ENCODE measurements at places on chromosomes 4 and X.

GRCh38 chr4:40246938-40247337 lies 50.1 kb downstream of the RHOH start:
- DNase-seq: no peak

DNA sequence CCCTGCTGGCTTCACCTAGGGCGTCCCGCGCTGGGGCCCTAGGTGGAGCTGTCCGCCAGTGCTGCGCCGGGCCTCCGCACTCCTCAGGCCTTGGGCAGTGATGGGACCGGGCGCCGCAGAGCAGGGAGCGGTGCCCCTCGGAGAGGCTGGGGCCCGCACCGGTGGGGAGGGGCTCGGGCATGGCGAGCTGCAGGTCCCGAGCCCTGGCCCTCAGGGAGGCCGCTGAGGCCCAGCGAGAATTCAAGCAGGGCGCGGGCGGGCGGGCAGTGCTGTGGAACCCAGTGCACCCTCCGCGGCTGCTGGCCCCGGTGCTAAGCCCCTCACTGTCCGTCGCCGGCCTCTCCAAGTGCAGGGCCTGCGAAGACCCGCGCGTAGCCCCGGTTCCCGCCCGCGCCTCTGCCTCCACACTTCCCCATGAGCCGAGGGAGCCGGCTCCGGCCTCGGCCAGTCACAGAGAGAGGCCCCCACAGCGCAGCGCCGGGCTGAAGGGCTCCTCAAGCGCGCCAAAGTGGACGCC lies 565.1 kb upstream of the NDST4 start:
- no peak for DNase-seq

DNA sequence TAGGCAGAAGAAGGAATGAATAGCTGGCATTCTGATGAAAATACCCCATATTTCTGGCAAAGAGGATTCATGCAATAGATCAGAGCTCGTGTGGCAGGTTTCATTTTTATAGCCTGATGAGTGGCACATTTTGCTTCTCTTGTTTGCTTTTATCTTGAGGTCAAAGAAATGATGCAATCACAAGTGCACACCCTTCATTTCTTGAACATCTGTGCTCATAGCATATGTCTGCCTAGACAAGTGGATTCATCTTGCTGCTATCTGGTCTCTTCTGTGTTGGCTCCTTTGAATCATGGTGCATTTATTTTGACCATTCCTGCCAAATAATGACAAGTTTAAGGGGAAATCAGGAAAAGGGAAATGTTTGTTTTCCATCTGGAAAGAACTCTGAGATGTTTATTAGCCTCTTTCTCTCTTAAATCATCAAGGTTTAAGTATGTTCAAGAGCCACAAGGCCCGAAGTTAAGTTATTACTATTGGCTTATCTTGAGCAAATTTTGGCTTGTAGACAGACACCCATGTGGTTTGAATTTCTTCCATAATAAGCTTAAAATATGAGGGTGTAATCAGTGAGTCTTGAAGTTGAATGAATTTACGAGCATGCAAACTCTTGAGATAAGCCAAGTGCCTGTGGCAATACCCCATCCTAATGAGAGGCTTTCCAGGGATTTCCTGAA lies 59.3 kb upstream of the HS3ST1 start:
- DNase-seq: no peak

- peak; percentile 89 for DNase-seq
These were observed 4.4 kb downstream of the GPRIN3 start for GRCh38 chr4:89303177-89303576.

- DNase-seq: no peak
These were observed at the start of gene SFRP2 for GRCh38 chr4:153788413-153789276. SFRP2 (minus strand) TSS chr4:153789083; CDS start chr4:153788835, 248 bp downstream.

GRCh38 chr4:122689972-122690371 lies 42.5 kb upstream of the BBS12 start:
- DNase-seq: peak; percentile 84

- peak; percentile 44 for DNase-seq
These were observed 2.4 kb upstream of the RAB40AL start for GRCh38 chrX:102934624-102935023.

DNA sequence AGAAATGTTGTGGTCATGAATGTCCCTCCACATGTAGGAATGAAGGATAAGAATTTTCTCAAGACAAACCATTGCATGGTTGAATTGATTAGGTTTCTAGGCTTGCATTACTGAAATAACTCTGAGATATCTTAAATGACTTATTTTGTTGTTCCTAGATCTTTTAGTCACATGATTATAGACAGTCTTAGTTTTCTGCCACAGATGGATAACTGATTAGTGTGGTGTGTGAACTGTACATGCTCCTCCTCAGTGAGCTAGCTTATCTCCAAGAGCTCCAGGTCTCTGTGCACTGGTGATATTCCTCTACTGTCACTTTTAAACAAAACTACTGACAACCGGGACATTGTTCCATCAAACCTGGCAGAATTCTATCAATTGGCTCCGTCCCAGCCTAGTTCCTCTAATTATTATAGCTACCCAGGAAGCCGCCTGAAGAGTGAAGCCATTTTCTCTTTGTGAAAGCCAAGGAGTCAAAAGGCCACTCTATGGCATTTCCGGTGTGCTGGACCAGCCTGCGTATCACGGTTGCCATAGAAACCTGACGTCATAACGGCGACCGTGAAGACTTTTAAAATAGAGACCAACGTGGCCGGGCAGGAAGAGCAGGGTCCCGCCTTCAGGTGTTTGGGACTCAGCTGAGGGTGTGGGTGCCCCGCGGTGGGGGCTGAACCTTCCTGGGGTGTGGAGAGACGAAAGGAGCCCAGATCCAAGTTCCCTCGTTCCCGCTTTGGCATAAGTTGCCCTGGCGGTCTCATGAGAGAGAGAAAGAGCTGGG lies 28.1 kb downstream of the BEX3 start:
- peak; percentile 71 for DNase-seq

GRCh38 chr4:156038772-156039171 lies 85.1 kb upstream of the CTSO start:
- no peak for DNase-seq

DNA sequence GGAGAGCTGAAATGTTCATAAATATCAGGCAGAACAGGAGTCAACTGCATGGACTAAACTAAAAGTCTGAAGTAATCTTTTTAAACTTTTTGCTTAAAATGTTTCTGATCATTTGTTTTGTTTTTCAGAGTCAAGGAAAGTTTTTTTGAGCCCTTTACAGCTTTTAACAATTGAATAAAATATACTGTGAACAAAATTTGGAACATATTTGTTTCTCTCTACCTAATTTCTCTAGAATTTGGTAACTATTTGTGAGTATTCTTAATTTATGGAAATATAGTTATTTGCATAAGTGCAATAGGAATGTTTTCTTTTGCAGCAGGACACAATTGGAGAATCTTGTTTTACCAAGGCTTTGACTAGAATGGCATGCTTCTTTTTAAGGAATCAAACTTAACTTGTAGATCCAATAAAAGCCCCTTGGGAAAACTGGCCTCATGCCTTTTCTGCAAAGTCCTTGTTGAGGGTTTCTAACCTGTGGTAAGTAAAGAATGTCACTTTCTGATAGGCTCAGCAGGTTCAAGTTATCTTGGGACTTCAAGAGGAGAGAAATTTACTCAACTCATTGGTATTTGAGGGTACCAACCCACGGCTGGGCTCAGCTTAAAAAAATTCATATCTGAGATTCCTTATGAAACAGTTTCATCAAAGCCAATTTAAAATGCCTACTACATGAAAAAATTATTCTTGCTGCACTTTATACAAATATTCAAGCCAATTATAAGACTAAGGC lies 91.5 kb downstream of the UPRT start:
- no peak for DNase-seq

DNA sequence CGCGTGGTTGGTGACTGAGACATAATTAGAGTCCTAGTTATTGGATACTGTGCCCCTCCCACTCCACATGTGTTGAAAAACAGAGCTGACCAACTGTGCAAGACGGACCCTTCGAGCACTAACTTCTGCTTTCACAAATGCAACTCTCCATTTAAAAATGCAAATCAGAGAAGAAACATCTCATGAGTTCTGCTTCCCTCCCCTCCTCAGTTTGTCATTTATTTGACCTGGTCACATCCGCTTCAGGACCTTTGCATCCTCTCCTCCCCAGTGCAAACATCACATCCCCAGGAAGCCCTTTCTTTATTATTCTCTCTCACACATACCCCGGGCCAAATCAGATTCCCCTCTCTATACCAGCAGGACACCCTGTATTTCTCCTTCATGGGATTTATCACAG lies 38.1 kb upstream of the NOCT start:
- DNase-seq: no peak

- DNase-seq: no peak
These were observed 9.5 kb upstream of the CXCR3 start for GRCh38 chrX:71627588-71628404.

DNA sequence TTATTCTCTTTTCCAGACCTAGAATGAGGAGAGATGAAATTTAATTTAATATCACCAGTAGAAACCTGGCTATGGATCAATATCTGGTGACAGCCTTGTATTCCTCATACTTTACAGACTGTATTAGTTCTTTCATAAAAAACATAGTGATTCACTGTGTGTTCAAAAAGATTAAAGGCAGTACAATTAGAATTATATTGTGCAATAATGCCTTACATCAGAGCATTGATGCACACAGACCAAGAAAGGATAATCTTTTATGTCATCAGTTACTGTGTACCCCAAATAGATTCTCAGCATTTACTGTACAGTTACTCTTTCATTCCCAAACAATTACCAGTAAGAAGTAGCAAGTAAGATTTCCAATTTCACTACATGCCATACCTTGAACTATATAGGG lies 260.5 kb upstream of the ANXA10 start:
- DNase-seq: no peak

DNA sequence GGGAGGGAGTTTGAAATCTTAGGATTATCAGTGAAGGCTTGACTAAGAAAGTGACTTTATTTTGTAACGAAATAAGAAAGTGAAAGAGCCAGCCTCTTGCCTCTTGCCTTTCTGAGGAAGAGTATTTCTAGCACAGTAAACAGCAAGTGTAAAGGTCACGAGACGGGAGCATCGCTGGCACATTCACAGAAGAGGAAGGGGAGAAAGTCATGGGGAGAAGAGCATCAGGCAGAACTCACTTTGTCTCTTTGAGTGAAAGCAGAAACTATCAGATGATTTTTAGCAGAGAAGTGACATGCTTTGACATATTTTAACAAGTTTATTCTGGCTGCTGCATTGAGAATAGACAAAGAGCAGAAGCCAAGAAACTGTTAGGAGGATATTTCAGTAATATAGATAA lies 313.8 kb downstream of the CAMK2D start:
- DNase-seq: no peak

DNA sequence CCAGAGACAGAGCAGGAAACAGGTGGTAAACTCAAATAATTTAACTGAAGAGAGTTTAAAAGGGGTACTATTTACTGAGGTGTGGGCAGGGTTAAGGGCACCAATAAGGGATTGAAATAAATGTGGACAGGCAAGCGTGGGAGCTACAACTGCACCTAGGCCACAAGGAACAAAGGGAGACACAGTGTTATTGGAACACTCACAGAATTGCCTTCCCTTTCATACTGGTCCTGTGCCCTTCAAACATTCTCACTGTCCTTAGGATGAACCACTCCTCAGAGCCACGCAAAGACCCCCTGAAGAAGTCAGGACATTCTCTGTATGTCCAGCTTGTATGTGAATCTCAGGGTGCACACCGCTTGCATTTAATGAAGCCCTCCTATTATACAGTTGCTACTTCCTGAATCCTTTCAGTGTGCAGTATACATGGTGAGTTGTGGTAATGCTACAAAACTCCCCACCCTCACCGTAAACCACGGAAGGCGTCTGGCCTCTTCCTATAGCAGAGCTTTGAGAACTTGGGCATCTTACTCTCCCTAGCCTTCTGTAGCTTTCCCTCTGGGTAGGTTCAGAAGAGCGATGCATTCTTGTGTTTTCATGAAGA lies 9.6 kb upstream of the MRPL1 start:
- DNase-seq: peak; percentile 75

GRCh38 chr4:119490335-119490734 lies 138.3 kb downstream of the PDE5A start:
- DNase-seq: no peak

GRCh38 chrX:114058988-114059418 lies 524.9 kb upstream of the HTR2C start:
- DNase-seq: no peak

GRCh38 chr4:80196259-80196921 lies 913 bp upstream of the PRDM8 start:
- no peak for DNase-seq

DNA sequence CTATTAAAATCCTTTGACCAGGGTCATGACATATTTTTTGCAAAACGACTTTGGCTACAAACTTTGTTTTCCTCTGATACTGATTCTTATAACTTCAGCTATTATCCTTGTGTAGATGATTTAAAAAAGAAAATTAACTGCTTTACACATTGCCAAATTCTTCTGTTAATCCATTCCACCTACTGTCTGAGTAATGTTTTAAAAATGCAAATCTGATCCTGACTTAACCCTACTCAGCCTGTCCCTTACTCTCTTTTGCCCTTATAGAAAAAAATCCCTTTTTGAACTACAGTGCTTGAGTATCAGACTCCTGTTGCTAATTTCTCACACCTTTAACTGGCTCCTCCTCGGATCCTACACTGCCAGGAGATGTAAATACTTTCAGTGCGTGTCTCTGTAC lies 723.1 kb downstream of the ADGRL3 start:
- no peak for DNase-seq

DNA sequence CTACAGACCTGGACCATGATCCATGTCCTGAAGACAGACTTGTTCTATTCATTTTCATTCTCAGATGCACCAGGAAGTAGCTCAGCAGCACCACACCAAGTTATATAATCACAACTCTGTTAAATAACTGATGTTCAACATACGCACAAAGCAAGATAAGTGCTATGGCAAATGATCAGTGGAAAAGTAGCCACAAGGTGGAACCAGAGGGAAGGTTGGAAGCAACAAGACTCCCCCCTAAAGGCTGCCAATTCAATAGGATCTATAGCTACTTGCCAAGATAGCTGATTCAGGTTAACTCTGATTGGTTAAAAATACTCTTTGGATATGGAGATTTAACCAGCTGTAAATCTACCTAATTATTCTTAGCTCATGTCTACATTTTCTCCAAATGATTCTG lies 23.7 kb upstream of the FAM47B start:
- DNase-seq: no peak

GRCh38 chr4:61462451-61463326 lies 262.6 kb downstream of the ADGRL3 start:
- no peak for DNase-seq

DNA sequence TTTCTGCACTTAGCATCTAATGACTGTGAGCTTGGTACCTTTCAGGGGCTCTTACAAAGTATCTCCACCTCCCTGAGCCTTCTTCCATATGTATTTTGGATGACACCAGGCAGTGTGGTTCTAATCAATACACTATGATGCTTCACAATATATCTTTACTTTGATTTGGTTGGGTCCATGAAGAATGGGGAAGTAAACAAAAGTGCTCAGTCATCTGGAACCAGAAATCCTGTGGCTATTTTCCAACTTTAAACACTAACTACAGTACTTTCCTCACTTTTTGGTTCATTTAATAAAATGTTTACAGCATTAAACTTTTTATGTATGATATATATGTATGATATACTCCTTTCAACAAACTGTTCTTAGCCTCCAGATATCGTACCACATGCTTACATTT lies 216.4 kb upstream of the AFF2 start:
- no peak for DNase-seq

DNA sequence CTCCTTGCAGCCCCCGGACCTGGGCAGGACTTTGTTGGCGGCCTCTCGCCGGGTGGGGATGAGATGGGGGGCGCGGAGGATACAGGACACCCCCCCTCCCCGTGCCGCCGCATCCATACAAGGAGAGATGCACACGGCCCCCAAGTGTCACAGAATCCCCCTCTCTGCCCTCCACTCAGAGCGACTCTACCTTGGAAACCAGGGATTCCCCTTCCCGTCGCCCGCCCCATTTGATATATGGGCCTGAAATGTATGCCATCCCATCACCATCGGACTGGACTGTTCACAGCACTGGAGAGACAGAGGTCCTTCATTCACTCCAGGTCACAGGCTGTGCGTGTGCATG lies 426 bp downstream of the PORCN start:
- no peak for DNase-seq

All from activated CD4-positive, alpha-beta T cell treated with anti-CD3 and anti-CD28 coated beads, Interleukin-2, Interleukin-4, amounts not matched to agents 100 ng/mL and 50 ng/mL, durations not matched to agents 16 hours and 8 hours (primary cell).